ENCODE measurements at places on chromosomes 3 and 15. TPM values are rescaled to one million over a fixed set of nuclear protein-coding genes. Genes with fewer than 3 reads are reported as not detected.
A peak's percentile ranks its signal among the peaks of the same experiment; 100 is the strongest.

DNA sequence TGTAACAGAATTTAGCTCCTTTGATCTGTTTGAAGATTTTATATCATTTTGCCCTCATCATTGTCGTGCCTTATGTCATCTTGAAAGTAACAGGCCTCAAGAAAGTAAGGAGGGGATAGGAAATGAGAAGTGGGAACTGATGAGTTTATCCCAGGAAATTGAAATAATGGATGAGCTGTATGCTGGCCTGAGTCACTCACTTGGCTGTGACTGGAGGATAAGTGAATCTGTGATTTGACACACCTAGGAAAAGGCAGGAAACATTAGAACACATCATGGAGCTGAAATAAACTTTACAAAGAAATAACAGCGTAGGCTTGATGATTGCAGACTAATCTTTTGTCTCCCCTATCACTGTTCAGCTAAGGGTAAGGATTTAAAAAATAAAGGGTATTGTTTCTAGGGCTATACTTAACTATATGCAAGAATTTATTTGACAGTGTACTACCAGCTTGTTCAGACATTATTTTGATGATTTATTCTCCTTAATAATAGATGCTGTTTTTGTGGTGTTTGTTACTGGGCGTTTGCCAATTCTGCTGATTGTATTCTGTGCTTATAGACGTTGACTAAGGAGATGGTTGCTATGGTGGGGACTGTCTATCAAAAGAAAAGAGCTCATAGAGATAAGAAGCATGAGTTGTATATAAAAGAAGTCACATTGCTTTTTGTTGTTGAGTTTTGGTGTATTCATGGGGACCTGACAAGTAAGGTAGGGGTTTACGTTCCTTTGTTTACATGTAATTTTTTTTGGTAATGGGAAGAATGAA, 105.6 kb upstream of the ROPN1 start:
- DNase-seq, result no peak

Gene MOBP
- not detected for total RNA-seq

GRCh38 chr15:37951999-37952398, 17.6 kb downstream of the TMCO5A start:
- DNase-seq, result no peak

- DNase-seq, result peak; percentile 60
These were observed 28.1 kb downstream of the ITGB5 start for GRCh38 chr3:124859025-124859424.

Gene RBP2
- not detected for total RNA-seq

Gene TMEM108
- total RNA-seq, result 0.41 TPM

DNA sequence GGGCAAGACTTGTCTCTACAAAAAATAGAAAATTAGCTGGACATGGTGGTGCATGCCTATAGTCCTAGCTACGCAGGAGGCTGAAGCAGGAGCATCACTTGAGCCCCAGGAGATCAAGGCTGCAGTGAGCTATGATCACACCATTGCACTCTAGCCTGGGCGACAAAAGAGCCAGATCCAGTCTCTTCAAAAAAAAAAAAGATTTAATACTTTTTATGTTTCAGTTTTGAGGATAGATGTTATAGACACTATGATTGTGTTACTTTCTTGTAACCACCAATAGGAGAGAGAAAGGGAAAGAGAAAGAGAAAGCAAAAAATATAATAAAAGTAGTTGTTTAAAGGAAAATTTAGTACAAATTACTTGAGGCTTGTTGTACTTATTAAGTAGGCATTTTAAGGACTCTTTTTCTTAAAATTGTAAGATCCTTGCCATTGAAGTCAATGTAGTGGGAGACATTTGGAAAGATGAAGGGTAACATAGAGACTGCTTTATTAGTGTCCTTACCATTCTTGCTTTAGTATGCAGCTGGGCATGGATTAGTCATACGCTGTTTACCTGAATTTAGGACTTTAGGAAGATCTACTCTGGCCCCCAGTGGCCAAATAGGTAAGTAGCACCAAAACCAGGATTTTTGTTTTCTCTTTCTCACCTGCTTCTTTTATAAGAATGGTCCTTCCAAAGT, 35.1 kb upstream of the ZDHHC23 start:
- DNase-seq, result peak; percentile 69

- DNase-seq, result no peak
These were observed 65.4 kb upstream of the CTSH start for GRCh38 chr15:79010278-79010677.

- no peak for DNase-seq
These were observed at the start of gene GPR176 for GRCh38 chr15:39919748-39920509. Gene GPR176 (minus strand): TSS chr15:39920266. CDS start chr15:39920026, 240 bp downstream.

DNA sequence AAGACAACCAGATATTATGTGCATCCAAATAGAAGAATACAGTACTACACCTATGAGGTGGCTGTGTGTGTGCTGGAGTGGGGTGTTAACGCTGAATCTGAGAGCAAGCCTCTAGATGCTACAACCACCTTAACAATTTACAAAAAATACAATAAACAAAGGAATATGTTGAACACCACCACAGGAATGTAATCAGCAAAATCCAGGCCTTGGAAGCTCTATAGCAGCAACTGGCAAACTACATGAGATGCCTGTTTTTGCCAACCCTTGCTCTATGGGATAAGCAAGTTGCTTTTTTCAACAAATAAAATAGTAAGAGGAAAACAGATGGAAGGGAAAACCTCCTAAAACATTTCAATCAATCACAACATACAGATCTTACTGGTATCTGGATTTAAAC, 23.9 kb downstream of the SLTM start:
- DNase-seq, result no peak

- DNase-seq, result no peak
These were observed 116.6 kb downstream of the TOP2B start for GRCh38 chr3:25547943-25548674.

GRCh38 chr3:169822540-169822939, 9.8 kb upstream of the LRRC34 start:
- DNase-seq, result no peak

DNA sequence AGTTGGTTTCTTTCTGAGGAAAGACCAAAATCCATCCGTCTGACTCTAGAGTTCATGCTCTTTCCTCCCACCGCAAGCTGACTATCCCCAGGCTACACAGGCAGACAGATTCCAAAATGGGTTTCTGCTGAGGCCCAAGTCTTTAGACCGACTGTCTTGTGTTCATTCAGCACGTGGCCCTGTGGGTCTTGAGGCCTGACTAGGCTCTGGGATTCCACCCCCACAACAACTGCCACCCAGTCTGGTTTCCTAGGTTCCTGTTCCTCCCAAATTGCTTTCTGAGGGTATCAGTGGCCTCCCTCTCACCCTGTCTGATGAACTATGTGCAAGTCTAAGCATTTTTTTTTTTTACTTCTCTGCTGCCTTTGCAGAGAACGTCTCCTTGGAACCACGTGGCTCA, 67.7 kb downstream of the CYP19A1 start:
- DNase-seq, result no peak

Gene ZNF620
- total RNA-seq, result 1.3 TPM

GRCh38 chr3:134852132-134852531, 57.1 kb downstream of the EPHB1 start:
- DNase-seq, result no peak

DNA sequence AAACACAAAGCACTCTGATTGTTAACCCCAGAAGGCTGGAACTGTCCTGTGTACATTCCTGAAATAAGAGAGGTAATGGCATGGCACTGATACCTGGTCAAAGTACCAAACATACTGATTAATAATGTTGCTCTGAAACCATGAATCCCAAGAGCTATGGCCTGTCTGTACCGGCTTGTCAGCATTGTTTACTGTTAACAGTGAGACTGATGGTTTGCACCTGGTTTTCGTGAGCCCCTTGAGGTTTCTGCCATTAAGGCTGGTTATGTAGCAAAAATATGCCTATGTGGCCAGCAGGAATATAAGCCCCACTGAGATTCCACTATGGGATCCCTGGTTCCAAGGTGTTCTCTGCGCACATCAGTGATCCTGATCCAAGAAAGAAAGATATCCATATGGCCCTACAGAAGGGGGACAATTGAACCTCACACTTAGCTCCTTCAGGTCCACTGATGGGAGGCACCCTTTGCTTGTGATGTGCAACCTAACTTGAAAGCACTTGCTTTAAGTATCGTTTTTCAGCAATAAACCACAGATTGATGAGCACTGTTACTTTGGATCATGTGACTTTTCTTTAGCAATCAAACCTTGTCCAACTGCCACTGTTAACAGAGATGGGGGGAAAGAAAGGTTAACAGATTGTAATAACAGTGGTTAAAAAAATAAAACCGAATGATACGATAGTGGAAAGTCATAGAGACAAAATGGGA, 65.2 kb downstream of the TBL1XR1 start:
- no peak for DNase-seq

Gene CLDN16
- not detected for total RNA-seq

Gene RBM6
- total RNA-seq, result 43.6 TPM

DNA sequence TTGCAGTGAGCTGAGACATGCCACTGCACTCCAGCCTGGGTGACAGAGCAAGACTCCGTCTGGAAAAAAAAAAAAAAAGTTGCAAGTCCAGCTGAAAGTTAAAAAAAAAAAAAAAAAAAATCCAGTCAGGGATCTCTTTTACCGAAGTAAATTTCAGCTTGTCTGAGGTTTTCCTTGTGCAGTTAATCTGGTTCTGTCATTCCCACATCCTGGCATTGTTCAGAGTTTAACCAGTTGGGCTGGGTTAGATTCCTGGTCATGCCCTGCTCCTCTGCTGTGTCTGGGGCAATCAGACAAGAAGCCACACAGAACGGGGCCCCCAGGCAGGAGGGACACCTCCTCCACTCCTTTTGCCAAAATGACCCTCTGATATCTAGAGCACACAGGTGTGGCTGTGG, 84.1 kb upstream of the KLHL25 start:
- DNase-seq, result no peak

- no peak for DNase-seq
These were observed 19.9 kb upstream of the EBLN2 start for GRCh38 chr3:73041537-73041936.

DNA sequence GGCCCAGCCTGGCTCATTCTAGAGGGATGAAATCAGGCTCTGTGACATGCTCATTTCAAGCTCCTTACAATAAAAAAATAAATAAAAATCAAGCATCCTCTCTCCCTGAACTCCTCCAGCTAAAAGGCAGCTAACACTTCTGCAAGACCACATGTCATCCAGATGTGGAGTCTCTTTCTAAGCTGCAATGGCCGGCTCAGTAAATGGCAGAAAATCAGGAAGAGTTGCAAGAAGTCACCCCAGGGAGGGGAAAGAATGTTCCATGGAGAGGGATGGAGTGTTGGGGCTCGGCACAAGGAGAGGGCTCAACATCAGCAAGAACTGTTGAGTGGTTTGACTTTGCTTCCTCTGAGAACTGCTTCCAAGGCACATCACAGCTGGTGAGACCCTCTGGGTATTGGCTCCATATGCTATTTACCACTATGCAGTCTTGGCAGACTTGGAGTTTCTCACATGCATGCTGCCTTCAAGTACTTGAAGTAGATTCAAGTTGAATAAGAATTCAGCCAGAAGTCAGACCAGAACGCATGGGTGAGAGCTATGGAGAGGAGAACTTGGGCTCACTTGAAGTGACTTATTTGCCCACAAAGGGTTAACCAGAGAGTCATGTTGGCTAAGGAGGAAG, 689.0 kb downstream of the NTRK3 start:
- no peak for DNase-seq

- DNase-seq, result no peak
These were observed 261.9 kb upstream of the ICE2 start for GRCh38 chr15:60740787-60741354.

Gene STRIT1
- not detected for total RNA-seq
